RWPE2 (cell line): ENCODE measurements at places on chromosomes 3 and 15.

DNA sequence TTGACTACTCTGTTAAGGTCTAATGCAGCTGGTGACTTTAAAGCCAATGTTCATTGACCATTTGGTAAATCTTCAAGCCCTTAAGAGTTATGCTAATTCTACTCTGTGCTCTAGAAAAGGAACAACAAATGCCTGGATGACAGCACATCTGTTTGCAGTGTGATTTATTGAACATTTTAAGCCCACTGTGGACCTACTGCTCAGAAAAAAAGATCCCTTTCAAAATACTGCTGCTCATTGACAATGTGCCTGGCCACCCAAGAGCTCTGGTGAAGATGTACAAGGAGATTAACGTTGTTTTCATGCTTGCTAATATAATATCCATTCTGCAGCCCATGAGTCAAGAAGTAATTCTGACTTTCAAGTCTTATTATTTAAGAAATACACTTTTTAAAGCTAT is 110.8 kb downstream of the TBC1D5 start:
- DNase-seq = no peak

DNA sequence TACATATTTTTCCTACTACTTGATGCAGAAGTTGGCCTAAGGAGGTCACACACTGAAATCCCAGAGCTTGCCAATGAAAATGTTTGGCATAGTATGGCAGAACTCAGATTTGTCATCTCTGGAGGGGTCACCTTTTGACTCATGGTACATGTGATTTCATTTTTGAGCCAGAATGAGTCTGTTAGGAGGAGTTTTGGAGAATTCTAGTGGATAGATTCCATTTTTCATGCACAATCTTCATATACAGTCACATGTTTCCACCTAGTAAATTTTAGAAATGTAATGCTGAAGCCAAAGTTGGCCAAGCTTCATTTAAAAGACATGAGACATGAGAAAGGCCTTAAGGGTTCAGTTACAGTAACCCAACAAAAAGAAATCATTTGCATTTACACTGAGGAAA is 97.8 kb upstream of the IGSF10 start:
- DNase-seq = no peak

DNA sequence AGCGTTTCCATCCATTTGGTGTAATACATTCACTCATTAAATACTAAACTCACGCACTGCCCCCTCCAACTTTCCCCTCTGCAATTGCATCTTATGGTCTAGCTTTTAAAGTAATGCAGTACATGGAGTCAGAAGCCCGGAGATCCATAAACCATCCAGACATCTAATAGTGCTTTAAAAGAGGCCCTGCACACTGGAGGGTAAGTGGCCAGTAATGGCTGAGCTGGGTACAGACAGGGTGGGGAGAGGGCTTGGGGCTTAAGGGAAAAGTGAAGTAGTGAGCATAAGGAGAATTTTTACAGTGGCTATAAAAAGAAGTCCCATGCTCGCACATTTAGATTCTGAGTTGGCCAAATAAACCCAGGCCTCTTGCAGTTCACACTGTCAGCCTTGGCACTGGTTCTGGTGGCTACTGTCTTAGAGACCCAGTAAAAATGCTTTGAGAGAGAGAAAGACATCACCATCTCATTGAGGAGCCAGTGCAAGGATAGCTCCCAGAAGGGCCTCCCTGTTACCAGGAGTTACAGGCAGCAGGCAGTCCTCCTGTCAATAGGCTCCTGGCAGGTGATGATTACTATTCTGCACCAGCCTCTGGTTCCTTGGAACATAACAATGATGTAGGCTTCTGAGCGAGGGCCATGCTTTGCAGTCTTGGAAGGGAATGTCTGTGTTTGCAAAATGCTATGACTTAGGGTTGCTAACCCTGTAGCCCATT is 112.6 kb upstream of the NEO1 start:
- DNase-seq = no peak

DNA sequence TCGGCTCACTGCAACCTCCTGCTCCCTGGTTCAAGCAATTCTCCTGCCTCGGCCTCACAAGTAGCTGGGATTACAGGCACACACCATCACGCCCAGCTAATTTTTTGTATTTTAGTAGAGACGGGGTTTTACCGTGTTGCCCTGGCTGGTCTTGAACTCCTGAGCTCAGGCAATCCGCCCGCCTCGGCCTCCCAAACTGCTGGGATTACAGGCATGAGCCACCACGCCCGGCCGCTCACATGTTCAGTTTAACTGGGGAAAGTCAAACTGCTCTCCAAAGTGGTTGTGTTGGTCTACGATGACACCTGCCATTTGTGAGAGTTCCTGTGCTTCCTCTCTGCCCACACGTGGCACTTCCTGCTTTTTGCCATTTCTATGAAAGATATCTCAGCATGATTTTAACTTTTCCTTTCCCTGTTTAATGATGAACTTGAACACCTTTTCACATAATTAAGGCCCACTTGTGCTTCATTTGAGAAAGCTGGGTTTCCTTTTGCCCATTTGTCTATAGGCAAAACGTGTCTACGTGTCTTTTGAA is 877 bp upstream of the GP5 start:
- DNase-seq = no peak

GRCh38 chr15:47184908-47185801 is 532.1 kb upstream of the SEMA6D start:
- DNase-seq = no peak

GRCh38 chr3:126656371-126657134 is 1.6 kb upstream of the TXNRD3 start:
- no peak for DNase-seq

- no peak for DNase-seq
Measured at GRCh38 chr15:71651750-71652186, 158.6 kb upstream of the NR2E3 start.

GRCh38 chr15:91967935-91968606 is 114.6 kb downstream of the SLCO3A1 start:
- no peak for DNase-seq

- no peak for DNase-seq
Measured at GRCh38 chr3:147141516-147142288, 264.6 kb downstream of the ZIC4 start.

DNA sequence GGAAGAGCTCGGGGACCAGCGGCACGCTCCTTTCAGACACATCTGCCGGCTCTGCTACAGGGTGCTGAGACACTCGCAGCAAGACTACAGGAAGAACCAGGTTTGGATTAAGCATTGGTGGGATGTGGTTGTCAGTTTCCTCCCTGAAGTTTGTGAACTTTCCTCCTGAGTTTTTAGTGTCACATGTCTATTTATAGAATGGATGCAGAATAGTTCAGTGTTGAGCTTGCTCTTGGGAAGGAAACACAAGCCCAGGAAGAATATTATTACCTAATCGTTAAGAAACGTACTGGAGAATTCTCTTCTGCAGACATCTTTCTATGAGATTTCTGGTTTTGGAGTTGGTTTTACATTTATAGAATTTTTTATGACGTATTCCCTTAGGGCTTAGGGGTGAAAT is 172.0 kb downstream of the ITPR1 start:
- no peak for DNase-seq

DNA sequence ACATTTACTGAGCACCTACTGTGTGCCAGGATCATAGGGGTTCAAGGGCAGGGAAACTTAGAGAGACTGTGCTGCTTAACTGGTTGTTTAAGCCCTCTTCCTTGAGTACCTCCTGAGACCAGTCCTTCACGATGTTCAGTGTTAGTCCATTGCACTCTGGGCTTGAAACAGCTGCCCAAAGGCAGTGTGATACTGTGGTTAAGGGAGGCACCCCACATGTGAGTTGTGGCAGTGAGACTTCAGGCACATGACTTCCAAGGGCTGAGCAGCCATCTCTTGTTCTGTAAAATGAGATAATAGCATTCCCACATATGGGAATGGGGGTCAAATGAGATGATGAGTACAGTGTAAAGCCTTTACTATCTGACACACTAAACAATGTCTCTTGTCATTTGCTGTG is 75.1 kb downstream of the LINGO1 start:
- DNase-seq = no peak

GRCh38 chr3:155015776-155016436 is 64.2 kb upstream of the MME start:
- DNase-seq = no peak

GRCh38 chr3:146246526-146246925 is 4.4 kb downstream of the PLSCR4 start:
- DNase-seq = no peak

DNA sequence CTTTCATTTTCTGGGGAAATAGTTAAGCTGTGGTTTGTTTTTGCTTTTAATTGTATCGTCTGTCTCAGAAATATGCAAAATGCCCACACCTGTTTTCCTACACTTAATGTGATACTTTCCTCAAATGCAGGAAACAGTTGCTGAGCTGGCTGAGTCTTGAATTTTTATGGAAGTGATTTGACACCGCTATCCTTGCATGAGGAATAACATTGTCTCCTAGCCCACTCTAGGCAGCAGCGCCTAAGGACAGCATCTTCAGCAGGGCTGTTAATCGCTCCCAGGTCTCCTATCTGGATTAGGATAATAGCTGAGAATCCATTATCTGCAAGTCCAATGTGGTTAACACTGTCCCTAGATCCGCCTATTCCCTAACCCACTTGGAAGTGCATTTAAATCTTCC is 132.6 kb upstream of the NR2E3 start:
- DNase-seq = no peak

DNA sequence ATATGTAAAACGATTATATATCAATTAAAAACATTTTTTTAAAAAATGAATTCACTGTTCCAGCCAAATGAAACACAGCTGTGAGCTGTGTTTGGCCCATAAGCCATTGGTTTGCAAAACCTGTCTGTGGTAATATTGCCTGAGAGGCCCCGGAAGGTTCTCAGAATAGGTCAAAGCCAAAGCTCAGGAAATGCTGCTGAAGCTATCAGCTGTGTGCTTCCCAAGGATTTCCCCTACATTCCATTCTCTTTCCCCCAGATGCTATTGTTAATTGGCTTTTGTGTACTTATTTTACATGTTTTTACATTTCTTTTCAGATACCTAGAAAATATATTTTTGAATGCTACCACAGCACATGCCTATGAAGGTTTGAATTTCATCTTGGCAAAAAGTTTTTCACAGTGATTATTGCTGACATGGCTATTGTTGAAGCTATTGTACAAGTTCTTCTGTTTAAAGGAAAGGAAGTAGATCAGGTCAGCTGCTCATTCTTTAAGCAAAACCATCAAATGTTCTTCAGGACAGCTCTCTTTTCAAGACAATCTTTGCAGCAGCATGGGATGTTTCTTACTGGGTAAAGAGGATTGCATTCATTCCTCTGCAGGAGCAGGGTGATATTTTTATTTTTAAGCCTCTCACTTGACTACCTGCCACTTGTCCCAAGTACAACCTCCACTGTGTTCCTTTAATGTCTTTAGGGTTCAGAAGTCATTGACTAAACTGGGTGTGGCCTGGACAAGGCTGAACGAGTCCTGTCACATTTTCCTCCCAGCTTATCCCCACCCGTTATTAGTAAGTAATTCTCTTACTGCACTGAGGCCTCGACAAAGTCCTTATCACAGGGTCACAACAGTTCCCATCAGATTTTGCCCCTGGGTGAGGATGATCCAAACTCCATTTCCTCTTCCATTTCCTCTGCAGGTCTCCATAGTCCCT is 26.3 kb upstream of the BNC1 start:
- DNase-seq = no peak

DNA sequence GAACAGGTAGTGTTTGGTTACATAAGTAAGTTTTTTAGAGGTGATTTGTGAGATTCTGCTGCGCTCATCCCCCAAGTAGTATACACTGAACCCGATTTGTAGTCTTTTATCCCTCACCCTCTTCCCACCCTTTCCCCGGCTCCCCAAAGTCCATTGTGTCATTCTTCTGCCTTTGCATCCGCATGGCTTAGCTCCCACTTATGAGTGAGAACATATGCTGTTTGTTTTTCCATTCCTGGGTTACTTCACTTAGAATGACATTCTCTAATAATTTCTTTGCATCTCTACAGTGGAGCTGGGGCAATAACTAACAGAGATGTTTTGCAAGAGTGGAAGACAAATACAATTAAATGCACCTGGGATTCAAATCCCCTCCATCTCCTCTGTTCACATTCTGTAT is 93.2 kb downstream of the TP63 start:
- DNase-seq = no peak

DNA sequence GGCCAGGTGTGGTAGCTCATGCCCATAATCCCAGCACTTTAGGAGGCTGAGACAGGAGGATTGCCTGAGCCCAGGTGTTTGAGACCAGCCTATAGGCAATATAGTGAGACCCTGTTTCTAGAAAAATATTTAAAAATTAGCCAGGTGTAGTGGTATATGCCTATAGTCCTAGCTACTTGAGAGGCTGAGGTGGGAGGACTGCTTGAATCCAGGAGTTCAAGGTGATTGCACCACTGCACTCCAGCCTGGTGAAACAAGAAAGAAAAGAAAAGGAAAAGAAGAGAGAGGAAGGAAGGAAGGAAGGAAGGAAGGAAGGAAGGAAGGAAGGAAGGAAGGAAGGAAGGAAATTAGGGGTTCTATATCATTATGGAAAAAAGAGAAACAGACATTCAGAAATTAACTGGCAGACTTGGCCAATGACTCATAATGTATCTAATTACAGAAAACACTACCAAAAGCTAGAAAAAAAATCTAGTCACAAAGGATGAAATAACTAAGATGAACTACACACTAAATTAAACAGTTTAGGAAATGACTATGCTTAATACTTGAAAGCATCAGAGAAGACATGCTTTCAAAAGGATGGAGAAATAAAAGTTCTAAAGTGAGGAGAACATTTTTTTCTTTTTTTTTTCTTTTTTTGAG is 45.4 kb upstream of the TERB2 start:
- DNase-seq = no peak

DNA sequence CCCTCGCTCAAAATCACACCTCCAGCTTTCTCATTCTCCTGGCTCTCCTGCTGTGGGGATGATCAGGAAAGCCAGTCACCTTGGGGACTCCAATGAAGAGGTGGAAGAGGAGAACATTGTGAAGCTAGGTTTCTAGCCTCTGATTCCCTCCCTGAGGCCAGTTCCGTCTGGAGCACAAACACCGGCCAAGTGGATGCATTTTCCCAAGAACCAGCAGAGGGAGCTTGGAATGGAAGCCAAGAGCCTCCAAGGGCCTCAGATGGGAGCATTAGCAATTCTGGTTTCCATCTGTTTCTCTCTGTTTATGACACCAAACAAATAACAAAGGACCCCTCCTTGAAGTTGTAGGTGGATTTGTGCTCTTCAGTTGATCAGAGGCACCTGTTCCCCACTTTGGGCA is 40.6 kb upstream of the NMNAT3 start:
- DNase-seq = no peak

DNA sequence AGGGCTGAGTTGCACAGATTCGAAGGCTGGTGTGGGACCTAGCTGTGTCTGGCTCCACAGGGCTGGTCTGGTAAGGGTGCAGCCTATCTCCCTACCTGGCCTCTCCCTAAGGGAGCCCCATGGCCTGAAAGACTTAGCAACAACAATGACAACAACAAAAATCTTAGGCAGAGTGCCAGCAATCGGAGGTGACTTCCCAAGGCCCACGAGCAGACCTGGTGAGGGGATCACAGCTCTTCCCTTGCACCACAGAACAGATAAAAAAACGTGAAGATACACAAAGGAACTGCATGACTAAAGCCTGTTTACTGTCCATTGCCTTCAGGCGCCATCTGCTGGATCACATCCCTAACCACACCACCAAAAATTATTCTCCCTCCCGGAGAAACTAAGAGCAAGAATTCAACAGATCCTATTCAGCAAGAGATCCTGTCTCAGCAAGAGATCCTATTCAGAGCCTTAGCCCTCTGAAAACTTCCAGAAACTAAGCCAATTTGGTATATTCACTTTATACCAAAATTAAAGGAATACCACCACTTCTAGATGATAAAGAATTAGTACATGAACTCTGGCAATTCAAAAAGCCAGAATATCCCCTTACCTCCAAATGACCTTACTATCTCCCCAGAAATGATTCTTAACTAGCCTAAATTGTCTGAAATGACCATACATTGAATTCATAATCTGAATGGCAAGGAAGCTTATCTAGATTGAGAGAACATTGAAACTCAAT is 24.1 kb upstream of the OR5K4 start:
- no peak for DNase-seq

- DNase-seq = no peak
Measured at GRCh38 chr3:171088496-171088895, 62.0 kb upstream of the SLC2A2 start.
